ENCODE measurements at places on chromosomes 5 and 9.

GRCh38 chr5:176723440-176723839 is 76.2 kb downstream of the TSPAN17 start:
- no peak for DNase-seq

- DNase-seq = no peak
These were observed 277.0 kb downstream of the HSPA4 start for GRCh38 chr5:133328800-133329199.

GRCh38 chr9:23638011-23638410 is 188.0 kb downstream of the ELAVL2 start:
- no peak for DNase-seq

DNA sequence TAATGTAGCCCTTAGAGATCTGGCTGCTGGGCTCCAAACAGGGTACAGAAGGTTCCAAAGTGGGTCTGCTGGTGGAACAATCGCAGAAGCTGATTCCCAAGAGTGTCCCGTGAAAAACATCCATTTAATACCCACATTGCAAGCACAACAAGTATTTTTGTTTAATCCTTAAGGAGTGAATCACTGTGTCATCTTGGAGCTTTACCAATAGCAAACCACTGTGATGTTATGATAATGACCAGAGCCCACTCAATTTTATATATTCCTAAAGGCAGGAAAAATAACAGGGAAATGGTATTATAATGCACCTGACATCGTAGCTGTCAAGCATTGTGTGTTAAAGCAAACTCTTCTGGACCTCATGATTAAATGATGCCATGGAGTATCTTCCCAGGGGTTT is 291.9 kb downstream of the FBXL7 start:
- DNase-seq = no peak

- no peak for DNase-seq
These were observed 161.6 kb downstream of the C5orf15 start for GRCh38 chr5:133806847-133807246.

DNA sequence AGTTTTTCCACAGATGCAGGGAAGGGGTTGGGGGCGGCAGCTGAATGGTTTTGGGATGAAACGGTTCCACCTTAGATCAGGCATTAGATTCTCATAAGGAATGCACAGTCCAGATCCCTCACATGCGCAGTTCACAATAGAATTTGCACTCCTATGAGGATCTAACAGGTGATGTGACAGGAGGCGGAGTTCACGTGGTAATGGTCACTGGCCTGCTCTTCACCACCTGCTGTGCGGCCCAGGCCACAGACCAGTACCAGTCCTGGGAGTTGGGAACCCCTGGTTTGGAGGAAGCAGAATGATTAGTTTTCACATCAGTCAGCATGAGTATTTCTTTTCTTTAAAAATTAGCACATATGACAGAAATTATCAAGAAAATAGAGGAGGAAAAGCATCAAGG is 26.3 kb downstream of the ANP32B start:
- no peak for DNase-seq

DNA sequence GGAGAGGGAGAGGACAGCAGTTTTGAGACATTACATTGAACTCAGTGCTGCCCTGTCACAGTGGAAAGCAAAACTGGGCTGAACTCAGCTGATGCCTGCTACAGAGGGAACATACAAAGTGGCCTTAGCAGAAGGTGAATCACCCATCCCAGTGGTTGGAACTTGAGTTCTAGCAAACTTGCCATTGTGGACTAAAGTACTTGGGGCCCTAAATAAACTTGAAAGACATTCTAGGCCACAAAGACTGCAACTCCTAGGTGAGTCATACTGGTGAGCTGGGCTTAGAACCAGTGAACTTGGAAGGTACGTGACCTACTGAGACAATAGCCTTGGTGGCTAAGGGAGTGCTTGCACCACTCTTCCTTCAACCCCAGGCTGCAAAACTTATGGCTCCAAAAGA is 155.7 kb upstream of the RIOK2 start:
- DNase-seq = no peak

GRCh38 chr5:17737092-17737491 is 102.8 kb downstream of the TAF11L14 start:
- no peak for DNase-seq

DNA sequence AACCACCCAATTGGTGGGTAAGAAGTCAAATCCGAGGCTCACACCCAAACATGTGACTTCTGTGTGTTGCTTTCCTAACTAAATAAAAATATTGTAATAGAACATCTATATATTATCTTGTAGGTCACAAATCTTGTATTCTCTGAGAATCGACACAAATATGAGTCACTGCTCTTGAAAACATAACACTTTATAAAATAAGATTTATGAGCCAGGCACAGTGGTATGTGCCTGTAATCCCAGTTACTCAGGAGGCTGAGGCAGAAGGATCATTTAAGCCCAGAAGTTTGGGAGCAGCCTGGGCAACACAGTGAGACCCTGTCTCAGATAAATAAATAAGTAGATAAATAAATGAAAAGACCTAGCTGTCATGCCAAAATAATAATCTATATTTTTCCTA is 624.1 kb downstream of the ANXA1 start:
- no peak for DNase-seq

GRCh38 chr9:117697046-117697445 is 7.2 kb upstream of the TLR4 start:
- DNase-seq = no peak

DNA sequence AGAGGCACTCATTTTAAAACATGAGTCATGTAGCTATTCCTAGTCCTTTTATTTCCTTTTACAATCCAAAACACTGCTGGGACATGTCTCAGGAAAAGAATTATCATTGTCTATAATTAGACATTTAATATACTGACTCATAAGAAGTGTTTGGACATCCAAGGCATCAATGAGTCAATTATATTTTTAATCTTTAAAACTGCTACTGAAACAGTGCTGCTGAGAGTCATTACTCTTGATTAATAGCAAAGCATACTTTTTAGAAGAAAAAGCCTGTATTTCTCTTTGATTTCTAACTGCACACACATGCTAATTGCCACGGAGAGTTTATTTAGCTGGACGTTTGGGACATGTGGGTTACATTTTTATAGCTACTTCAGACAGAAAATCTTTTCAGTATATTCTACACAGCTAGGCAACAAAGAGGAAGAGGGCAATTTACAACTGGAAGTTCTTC is 1249.0 kb upstream of the CDH18 start:
- no peak for DNase-seq

DNA sequence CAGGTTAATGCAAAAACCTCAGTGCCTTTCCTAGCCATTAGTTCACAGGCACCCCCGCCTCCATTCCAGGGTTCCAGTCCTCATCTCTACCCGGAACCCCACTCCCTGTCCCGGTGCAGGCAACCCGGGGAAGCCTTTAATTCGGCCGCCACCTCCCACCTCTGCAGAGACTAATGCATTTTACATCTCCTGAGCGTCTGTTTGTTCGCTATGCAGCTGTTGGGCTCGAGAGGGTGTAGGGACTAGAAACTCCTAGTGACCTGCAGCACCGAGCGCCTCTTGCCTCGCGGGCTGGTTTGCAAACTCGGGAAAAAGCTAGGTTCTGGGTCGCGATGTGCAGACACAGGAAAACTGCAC is 3.6 kb downstream of the GDNF start:
- no peak for DNase-seq

- DNase-seq = no peak
These were observed 1.2 kb upstream of the SOHLH1 start for GRCh38 chr9:135700525-135700924.

DNA sequence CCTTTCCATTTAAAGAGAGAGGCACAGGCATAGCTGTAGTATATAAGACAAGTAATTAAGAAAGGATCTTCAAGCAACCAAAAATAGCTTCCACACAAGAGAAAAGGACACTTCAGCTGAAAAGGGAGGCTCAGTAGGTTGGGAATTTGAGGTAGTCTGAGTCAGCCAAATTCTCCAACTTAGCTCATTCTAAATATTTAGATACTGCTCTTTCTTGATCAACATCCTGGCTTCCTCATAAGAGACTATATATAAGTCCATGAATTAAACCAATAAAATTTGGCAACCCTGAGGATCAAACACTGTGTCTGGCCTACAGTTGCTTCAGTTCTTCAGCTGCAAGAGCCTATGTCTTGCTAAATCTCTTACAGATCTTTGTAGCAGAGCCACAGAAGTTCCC is 17.8 kb downstream of the HINT1 start:
- DNase-seq = no peak

DNA sequence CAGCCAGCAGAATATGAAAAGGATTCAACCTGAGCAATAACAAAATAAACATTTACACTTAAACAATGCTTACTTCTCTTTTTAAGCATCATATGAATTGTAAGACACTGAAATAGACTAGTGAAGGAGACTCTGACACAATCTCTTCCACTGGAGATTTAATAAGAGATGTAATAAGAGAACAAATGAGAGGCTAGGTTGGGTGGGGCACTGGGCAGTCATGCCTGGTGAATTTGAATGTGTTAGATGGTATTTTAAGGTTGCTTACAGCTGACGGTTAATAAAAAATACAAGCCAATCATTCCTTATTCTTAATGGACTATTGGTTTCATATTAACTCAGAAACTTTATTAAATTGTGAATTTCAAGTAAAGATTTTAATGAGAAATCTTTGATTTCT is 105.9 kb upstream of the TARS1 start:
- no peak for DNase-seq

GRCh38 chr9:98538626-98539031 is 170.1 kb downstream of the GABBR2 start:
- DNase-seq = no peak

DNA sequence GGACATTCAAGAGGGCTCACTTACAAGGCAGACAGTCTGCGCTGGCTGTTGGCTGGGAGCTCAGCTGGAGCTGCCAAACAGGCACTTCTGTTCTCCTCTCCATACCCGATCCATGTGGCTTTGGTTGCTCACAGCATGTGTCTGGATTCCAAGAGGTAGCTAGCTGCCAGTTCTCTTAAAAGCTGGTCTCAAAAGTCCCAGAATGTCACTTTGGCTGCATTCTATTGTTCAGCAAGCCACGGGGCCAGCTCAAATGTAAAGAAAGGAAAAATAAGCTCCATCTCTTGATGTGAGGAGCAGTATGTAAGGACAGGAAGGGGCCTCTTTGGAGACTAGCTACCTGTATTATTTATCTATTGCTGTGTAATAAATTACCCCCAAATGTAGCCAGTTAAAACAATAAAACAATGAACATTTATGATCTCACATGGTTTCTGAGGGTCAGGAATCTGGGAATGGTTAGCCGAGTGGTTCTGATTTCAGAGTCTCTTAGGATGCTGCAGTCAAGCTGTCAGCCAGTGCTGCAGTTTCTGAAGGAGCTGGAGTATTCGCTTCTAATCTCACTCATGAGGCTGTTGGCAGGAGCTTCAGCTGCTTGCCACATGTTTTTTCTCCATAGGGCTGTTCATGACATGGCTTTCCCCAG is 112.7 kb upstream of the CLINT1 start:
- no peak for DNase-seq

- no peak for DNase-seq
These were observed 28.2 kb upstream of the NCS1 start for GRCh38 chr9:130143958-130144366.

- DNase-seq = no peak
These were observed 354.2 kb downstream of the ARL15 start for GRCh38 chr5:53956196-53956595.

DNA sequence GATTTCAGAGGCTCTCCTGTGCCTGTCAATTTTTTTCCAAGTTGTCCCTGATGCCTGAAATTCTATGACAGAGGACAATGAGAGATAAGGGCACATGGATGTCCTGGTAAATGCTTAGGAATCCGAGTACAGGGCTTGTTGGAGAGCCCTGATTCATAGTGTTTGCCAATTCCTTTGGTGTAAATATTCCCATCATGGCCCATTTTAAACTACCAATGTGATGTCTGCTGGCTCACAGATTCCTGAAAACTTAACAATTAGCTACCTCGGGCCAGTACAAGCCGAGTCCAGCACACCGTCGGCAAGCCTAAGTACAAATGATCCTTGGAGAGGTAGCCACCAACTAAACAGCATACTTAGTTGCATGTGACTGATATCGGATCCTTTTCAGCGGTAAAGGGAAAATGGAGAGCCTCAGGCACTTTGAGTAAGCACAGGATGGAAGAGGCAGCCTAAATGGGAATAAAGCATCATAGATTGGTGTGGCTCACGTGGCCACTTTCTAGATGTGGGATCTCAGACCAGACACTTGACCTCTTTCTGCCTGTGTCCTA is 3.6 kb downstream of the ITK start:
- DNase-seq = no peak

DNA sequence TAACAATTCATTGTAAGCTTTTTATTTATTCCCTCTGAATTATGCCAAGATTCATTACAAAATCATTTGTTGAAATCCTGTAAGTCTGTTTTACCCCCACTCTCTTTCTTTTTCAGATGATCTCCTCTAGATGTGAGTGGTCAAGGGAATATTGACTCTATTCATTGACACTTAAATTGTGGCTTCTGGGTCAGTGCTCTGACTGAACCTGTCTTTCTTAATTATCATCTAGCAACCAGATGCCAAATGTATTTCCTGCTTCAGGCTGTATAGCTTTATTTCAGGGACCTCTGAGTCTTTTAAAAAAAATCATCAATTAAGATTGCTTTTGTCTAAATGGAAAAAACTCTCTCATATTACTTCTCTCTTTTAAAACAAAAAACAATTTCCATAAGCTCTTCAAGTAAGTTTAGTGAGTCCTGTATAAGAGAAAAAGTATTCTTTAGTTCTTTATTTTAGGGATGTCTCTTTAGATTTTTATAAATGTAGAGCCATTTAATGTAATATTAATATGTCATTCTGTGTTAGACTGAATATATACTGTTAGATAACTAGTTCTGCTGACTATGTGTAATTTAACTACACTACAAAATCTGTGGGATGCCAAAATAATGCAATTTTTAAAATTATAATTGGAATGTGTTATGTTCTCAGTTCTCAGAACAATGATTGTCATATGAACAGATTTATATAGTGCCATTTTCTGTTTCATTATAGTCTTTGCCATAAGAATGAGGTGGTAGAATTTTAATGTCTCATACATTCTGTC is 645.8 kb upstream of the EDIL3 start:
- no peak for DNase-seq

- DNase-seq = no peak
These were observed 31.7 kb upstream of the NXNL2 start for GRCh38 chr9:88503081-88503844.

- DNase-seq = no peak
These were observed 20.3 kb downstream of the CAMSAP1 start for GRCh38 chr9:135887021-135887507.

DNA sequence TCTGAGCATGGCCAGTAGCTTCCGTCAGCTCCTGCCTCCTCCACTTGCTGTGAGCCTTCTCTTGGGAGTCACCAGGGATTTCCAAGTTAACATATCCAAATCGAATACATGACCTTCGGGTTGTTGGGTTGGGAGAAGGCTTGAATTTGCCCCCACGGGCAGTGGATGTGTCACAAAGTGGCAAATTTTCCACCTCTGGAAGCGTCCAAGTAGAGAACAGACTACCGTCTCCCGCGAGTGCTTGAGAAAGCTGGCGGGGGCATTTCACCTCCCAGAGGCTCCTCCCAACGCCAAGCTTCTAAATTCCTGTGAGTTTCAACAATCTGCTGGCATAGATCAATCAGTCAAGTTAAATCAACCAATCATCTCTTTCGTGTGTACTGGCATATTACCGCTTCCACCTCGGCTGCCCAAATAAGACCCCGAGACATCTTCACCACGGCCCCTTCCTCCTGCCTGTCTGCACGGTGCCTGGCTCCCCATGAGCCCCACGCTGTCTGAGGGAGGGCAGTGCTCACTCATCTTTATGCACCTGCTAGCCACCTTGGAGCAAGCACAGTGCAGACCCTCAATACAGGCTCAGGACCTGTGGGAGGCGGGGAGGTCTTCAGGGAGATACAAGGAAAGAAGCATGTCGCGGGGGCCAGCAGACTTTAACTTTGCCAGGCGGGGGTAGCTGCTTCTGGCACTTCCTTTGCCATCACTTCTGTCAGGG is 79.1 kb downstream of the MRPL36 start:
- DNase-seq = no peak
